ENCODE measurements at places on chromosomes 13 and 19.

DNA sequence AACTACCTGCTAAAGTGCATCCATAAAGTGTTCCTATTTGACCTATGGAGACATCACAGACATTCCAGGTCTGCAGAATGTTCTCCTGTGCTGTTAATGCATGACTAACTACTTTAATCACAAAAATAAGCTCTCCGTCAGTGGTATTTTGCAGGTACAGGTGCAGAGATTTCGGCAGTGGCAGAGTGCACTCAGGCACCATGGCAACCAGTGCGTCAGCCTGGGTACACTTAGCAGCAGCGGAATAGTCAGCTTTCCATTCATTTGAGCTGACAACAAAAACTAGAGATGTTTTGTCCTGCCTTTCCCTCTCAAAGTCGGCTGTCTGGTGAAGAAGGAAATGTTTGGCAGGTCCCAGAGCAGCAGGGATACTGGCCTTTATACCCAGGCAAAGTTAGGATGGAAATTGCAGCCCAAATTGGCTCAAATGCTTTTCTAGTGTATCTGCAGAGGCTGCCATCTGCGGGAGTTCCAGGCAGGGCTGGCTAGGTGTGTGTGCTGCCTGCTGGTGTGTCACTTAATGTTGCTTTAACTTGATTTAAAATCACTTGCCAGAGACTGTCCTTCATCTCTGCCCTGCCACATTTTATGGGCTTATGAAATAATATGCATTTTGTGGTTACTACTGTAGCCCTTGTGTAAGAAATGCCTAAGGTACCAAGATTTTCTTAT is 195.8 kb downstream of the RAP2A start:
- DNase-seq, result no peak

DNA sequence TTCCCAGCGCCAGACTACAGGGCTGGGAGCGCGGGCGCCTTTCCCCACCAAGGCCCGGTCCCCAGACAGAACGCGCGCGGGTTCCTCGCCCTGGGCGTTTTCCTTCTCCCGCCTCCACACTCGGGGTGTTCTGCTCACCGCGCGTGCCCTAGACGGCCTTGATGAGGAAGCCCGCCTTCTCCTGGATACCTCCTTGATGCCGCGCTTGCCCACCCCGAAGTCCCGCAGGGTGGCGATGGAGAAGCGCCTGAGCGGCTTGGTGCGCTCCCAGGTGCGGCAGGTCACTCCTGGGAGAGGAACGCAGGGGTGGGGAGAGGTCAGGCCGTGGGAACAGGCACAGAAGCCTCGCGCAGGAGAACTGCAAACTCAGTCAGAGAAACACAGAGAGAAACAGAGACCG is 34.8 kb downstream of the CYP2B6 start:
- DNase-seq, result no peak

DNA sequence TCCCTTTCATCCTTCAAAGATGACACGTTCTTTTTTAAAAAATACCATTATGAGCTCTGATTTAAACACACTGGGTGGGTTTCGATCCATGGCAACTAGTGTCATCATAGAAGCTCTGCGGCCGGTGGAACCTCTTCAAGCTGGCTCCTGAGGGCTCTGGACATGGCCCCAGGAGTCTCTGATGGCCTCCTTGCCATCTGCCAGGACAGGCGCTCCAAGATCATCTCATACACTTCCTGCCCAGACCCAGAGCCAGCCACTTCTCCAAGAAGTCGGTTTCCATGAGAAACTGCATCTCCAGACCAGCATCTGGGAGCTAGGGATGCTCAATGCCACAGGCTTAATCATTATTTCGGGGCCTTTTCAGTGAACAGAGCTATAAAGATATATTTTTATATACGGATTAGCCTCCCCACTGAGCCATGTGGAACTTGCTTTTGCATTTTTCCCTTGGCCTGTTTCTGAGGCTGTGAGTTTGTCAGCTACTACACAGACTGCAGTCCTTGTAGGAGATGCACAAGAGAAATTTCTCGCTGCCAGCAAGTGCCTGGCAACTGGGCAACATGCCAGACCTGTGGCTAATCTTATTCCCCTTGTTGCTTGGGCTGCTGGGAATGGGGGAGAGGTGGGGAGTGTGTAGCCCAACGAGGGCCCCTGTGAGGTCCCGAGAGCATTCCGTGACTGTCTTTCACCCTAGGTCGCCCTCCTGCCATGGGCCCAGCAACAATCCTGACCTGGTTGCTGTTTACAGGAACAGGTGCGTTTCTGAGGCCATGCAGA is 15.9 kb downstream of the SUGP1 start:
- no peak for DNase-seq

- DNase-seq, result no peak
Measured at GRCh38 chr13:33034882-33035520, 18.8 kb downstream of the KL start.

GRCh38 chr19:41734585-41734984 is 20.7 kb upstream of the CEACAM6 start:
- DNase-seq, result no peak

GRCh38 chr13:25394402-25395060 is 22.8 kb downstream of the ATP8A2 start:
- no peak for DNase-seq

- DNase-seq, result no peak
Measured at GRCh38 chr13:25847635-25848626, 203.9 kb downstream of the SHISA2 start.

Measured in foreskin melanocyte (primary cell).